Activated T-cell treated with anti-CD3 and anti-CD28 coated beads for 1 hour (primary cell): ENCODE measurements at places on chromosomes 12 and 14.

- no peak for DNase-seq
Observed at GRCh38 chr14:44847526-44848309, 114.0 kb downstream of the KLHL28 start.

DNA sequence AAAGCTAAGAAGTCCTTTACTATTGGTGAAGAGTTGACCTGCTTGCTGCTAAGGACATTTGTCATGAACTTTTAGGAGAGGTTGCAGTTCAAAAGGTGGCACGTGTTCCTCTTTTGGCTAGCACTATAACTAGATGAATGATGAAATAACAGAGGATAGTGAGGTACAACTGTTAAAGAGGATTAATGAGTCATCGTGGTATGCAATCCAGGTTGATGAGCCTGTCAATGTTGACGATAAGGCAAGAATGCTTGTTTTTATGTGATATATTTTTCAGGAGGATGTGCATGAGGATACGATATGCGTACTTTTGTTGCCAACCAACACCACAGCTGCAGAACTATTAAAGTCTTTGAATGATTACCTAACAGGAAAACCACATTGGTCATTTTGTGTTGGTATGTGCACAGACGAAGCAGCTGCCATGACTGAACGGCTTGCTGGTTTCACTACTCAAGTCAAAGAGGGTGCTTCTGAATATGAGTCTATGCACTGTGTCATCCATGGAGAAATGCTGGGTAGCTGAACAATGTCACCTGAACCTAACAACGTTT is 10.6 kb downstream of the CEP128 start:
- DNase-seq: no peak

GRCh38 chr14:52913271-52913670 is 37.6 kb downstream of the FERMT2 start:
- DNase-seq: no peak

DNA sequence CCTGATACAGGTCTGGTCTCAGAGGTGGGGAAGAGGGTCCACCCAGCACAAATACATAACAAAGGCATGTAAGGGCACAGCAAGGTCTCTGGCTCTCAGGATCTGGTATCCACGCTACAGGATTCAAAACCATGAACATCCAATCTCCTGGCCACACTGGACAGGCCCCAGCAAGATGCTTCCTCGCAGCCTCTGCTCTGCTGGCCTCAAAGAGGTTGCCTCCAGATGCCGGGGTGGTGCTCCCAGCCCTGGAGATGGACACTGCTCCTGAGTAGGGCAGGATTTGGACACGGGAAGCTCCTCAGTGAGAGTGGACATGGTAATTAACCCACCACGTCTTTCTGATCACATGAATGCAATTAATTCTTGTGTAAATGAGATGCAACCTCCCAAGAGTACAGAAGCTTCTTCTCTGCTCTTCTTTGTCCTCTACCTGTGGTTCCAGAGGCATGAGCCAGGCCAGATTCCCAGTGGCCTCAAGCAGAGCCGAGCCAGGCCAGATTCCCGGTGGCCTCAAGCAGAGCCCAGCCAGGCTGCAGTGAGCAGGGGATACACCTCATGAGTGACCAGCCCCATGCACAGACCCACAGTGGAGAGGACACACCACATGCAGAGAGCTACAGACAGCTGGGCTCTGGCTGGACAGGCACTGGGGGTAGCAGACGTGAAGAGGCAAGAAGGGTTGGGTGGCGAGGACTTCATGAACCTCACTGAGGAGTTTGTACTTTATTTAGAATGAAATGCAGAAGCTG is 186.4 kb downstream of the PIWIL1 start:
- DNase-seq: no peak

GRCh38 chr14:60226298-60226697 is 22.7 kb upstream of the PPM1A start:
- no peak for DNase-seq
